ENCODE measurements at places on chromosomes 5 and 9. TPM values are rescaled to one million over a fixed set of nuclear protein-coding genes. Genes with fewer than 3 reads are reported as not detected.
A peak's percentile ranks its signal among the peaks of the same experiment; 100 is the strongest.

GRCh38 chr9:77597057-77597456 lies 51.1 kb downstream of the GNA14 start:
- H3K36me3 ChIP-seq: no peaks in the 10 kb centered on the region
- no peaks in the 10 kb centered on the region for H3K4me1 ChIP-seq
- H3K27ac ChIP-seq: no peak overlapping the region

DNA sequence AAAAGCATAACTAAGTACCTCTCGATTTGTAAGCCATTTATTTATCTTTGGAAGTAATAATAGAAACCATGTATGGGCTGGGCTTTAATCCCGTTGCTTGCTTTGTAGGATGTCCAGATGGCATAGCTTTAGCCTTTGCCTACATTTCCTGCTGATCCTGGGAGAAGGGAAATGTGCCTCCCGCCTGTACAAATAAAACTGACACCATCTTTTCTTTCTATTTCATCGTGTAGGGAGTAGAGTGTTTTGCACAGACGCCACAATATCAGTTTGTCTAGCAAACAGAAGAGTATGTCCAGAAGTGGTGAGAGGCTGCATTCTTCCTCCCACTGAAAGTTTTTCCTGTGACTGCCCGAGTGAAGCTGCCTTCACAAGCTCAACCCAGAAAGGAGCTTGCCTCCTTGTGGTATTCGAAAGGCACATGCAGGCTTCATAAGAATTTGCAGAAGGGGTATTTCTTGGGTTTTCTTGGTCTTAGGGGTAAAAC lies 24.7 kb upstream of the TJP2 start:
- H3K27ac ChIP-seq: no peak overlapping the region
- no peaks in the 10 kb centered on the region for H3K36me3 ChIP-seq
- no peak overlapping the region for H3K4me3 ChIP-seq

SLC46A2 gene
- total RNA-seq: not detected

DNA sequence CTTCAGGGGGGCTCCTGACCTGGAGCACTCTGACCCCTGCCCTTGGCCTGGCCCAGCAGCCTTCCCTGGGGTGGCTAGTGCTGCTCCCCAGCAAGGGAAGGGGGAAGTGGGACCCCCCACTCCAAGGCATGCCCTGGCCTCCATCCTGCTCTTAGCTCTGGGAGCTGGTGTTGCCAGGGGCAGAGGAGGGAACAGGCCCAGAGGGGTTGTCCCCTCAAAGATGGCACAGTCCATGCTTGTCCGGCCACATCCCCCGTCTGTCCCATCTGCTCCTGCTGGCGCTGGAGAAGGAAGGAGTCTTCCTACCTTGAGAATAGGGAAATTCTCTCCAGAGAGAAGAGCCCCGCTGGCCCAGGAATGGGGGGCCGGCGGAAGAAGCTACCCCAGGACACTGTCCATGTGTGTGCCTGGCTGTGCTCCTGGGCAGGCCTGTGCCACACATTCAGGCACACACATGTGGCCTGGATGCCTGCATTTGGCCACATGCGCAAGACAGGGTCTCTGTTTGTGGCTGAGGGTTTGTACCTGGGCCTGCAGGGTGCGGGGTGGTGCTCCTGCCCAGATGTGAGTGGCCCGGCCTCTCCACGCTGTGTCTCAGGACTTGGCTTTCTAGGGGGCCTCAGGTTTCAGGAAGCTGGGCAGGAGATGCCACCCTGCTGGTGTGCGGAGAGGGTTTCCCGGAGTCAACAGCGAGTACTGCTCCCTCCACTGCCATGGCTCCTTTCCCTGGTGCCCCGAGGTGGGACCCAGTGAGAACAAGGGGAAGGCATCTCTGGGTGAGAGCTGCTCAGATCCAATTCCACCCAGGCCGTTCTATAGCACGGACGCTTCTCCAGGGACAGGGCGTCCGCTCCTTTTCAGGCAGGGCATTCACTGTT lies 247.1 kb downstream of the PBX3 start:
- H3K36me3 ChIP-seq: no peaks in the 10 kb centered on the region
- no peak for DNase-seq
- H3K4me1 ChIP-seq: no peaks in the 10 kb centered on the region
- H3K27ac ChIP-seq: no peak overlapping the region
- H3K4me3 ChIP-seq: no peak overlapping the region

DNA sequence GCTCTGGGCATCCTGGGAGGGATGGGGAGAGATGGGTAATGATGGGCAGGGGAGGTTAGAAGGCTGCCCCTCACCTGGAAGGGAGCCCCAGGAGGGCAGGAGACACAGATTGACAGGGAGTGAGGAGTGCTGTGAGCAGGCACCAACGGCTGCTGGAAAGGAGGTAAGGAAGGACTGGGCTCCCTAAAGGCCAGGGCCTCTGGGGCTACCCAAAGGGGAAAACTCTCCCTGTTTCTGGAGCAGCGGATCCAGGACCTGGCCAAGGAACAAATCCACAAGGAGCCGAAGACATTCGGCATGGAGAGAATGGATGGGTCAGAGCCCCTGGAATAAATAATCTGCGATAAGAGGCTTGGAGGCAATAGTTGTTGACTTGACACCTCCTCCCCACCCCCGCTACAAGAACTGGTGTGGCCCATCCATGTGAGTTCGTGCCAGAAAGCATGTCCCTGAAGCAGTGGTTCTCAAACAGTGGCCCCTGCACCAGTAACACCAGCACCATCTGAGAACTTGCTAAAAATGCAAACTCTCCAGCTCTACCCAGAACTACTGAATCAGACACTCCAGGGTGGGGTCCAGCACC lies 208.3 kb downstream of the GABBR2 start:
- no peak for DNase-seq
- H3K4me3 ChIP-seq: no peak overlapping the region
- peaks cover 18% of the 10 kb centered on the region for H3K27me3 ChIP-seq

FAM169A gene
- 15.9 TPM for total RNA-seq

OLFML2A gene
- total RNA-seq: 0.18 TPM

DNA sequence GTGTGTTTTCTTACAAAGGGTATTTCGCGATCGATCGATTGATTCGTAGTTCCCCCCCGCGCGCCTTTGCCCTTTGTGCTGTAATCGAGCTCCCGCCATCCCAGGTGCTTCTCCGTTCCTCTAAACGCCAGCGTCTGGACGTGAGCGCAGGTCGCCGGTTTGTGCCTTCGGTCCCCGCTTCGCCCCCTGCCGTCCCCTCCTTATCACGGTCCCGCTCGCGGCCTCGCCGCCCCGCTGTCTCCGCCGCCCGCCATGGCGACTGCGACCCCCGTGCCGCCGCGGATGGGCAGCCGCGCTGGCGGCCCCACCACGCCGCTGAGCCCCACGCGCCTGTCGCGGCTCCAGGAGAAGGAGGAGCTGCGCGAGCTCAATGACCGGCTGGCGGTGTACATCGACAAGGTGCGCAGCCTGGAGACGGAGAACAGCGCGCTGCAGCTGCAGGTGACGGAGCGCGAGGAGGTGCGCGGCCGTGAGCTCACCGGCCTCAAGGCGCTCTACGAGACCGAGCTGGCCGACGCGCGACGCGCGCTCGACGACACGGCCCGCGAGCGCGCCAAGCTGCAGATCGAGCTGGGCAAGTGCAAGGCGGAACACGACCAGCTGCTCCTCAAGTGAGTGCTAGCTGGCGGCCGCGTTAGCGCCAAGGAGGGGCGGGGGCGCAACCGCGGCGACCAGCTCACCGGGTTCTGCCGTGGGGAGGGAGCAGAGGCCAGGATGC lies 480 bp downstream of the LMNB1 start:
- H3K4me1 ChIP-seq: peaks cover 11% of the 10 kb centered on the region
- peak; percentile 38 for DNase-seq
- no peaks in the 10 kb centered on the region for H3K36me3 ChIP-seq
- peak overlapping the region; percentile 88 for H3K27ac ChIP-seq
- peak overlapping the region; percentile 91 for H3K4me3 ChIP-seq

DNA sequence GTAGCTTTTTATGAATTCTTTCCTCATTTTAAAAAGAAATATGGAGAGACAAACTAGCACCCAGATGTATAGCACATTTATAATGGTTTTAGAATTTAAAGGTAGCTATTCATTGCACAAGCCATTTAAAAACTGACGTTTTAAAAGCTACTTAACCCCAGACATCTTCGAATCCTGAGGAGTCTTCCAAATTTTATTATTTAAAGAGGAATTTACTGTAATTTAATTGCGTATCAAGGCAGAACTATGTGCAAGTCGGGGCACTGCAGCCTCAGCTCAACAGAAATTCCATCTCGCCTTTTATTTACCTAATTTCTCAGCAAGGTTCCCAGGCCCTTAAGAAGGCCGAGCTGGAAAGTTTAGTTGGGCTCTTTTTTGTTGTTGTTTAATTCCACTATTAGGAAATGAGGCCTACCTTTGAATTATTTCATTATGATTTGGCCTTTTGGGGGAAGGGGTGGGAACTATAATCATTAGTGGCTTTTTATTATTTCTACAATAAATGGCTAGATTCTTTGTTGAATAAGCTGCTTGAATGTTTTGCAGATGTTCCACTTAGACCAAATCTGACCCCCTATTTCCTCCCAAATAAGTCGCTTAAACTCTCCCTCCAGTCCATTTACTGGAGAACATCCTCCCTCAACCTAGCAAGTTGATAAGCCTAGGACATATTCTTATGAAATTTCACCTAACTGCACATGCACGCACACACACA lies 20.2 kb downstream of the NR2F1 start:
- peaks cover 21% of the 10 kb centered on the region for H3K4me1 ChIP-seq
- no peak overlapping the region for H3K4me3 ChIP-seq
- no peak for DNase-seq
- H3K36me3 ChIP-seq: no peaks in the 10 kb centered on the region

- peaks cover 7% of the 10 kb centered on the region for H3K27me3 ChIP-seq
- peak overlapping the region; percentile 64 for H3K4me3 ChIP-seq
- H3K4me1 ChIP-seq: peaks cover 22% of the 10 kb centered on the region
- H3K36me3 ChIP-seq: no peaks in the 10 kb centered on the region
- no peak overlapping the region for H3K27ac ChIP-seq
Observed at GRCh38 chr9:81687521-81688261, 1.7 kb downstream of the TLE1 start.

MEF2C gene
- total RNA-seq: 4.5 TPM

PCDHB10 gene
- not detected for total RNA-seq

LRRC8A gene
- total RNA-seq: 31.3 TPM

DNA sequence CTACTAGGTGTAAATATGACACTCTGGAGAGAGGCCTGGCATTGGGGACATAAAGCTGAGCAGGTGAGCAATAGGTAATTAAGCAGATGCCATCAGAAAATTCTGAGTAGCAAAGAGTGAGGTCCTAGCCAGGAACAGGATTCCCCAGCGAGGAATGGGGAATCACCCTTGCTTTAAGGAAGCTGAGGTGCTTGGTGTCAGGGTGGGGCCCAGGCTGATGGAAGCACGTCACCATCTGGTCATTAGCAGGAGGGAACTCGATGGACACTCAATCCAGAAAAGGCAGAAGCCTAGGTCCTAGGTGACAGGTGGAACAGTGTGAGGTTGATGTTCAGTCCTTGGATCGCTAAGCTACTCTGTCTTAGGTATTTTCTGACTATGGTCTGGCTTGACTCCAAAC lies 562.7 kb upstream of the DAP start:
- DNase-seq: no peak
- no peak overlapping the region for H3K4me3 ChIP-seq
- H3K27me3 ChIP-seq: no peaks in the 10 kb centered on the region
- no peak overlapping the region for H3K27ac ChIP-seq

Data from T-cell (primary cell).